Cardiac muscle cell (in vitro differentiated cells and primary cell): ENCODE measurements at places on chromosomes 11 and 22. TPM values are rescaled to one million over a fixed set of nuclear protein-coding genes. Genes with fewer than 3 reads are reported as not detected.

The CYP2D6 gene
- 0.14 and 2.2 TPM in 2 replicates for total RNA-seq

The DRICH1 gene
- not detected in 2 replicates for total RNA-seq

The BTG4 gene
- not detected in 2 replicates for total RNA-seq

The HORMAD2 gene
- not detected in 2 replicates for total RNA-seq

The TMEM45B gene
- 0.18 and 0.33 TPM in 2 replicates for total RNA-seq

The HTR3A gene
- total RNA-seq, result 0.24 TPM in 1 of 2 replicates, not detected in the other

The ABTB2 gene
- total RNA-seq, result 32.7 and 61.3 TPM in 2 replicates

The OR2AT4 gene
- total RNA-seq, result not detected in 2 replicates

The SEPTIN3 gene
- total RNA-seq, result 3.6 and 3.9 TPM in 2 replicates

The BARX2 gene
- 0.11 and 0.36 TPM in 2 replicates for total RNA-seq

The CD3G gene
- total RNA-seq, result not detected in 2 replicates

The PANX3 gene
- total RNA-seq, result not detected in 2 replicates

The UBQLN3 gene
- 0.81 and 1.9 TPM in 2 replicates for total RNA-seq

The FAM83F gene
- 0.18 and 0.46 TPM in 2 replicates for total RNA-seq

The PATE4 gene
- total RNA-seq, result not detected in 2 replicates

The GLB1L3 gene
- not detected in 2 replicates for total RNA-seq

The CNGA4 gene
- total RNA-seq, result 0.32 and 0.83 TPM in 2 replicates

The BAIAP2L2 gene
- 2.3 and 2.8 TPM in 2 replicates for total RNA-seq

The PATE2 gene
- 0.11 TPM in 1 of 2 replicates, not detected in the other for total RNA-seq

DNA sequence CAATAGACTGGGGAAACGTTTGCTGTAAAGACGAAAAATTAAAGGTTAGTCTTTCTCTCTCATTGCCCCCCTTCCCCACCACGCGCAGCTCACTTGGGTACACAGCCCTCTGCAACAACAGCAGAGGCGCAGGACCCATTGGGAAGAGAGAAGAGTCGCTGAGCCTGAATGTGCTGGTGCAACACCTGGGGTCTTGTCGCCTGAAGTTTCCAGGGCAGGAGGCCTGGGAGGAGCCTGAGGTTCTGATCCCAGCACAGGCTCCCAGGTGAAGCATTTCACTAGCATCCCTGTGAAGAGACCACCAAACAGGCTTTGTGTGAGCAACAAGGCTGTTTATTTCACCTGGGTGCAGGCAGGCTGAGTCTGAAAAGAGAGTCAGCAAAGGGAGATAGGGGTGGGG, 116.2 kb upstream of the NTM start:
- DNase-seq, result no peak

GRCh38 chr22:35683560-35683959, 34.1 kb upstream of the APOL5 start:
- no peak for DNase-seq

DNA sequence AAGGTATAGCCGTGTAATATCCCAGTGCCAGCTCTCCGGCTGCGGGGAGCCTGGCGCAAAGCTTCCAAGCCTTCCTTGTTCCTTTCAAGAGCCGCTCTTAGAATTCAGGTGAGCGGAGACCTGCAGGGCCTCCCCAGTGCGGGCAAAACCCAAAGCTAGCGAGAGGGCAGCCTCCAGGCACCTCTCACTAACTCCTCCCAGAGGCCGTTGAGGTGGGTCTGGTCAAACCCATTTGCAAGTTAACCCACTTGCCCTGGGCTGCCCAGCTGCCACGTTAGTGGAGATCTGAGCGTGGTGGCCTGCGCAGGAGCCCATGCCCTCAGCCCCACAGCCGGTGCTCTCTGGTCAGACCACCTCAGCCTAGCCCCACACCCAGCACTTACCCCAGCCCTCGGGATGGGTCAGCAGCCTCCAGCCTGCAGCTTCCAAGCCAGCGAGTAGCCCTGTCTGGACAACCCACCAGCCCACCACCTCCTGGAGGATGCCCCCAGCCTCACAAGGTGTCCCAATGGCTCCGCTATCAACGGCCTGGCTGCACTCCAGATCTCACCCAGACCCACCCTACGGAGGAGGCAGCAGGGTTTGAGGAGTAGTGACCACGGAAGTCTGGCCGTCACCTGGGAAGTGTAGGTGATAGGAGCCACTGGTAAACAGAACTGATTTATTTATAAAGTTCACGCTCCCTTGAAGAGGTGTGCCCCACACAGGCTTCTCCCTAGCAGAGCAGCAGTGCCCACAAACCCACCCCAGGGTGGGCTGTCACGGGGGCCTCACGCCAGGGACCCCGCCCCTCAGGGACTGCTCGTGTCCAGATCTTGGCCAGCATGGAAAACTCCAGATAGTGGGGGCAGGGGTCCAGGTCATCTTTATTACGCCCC, 2.3 kb downstream of the ASCL2 start:
- no peak for DNase-seq

DNA sequence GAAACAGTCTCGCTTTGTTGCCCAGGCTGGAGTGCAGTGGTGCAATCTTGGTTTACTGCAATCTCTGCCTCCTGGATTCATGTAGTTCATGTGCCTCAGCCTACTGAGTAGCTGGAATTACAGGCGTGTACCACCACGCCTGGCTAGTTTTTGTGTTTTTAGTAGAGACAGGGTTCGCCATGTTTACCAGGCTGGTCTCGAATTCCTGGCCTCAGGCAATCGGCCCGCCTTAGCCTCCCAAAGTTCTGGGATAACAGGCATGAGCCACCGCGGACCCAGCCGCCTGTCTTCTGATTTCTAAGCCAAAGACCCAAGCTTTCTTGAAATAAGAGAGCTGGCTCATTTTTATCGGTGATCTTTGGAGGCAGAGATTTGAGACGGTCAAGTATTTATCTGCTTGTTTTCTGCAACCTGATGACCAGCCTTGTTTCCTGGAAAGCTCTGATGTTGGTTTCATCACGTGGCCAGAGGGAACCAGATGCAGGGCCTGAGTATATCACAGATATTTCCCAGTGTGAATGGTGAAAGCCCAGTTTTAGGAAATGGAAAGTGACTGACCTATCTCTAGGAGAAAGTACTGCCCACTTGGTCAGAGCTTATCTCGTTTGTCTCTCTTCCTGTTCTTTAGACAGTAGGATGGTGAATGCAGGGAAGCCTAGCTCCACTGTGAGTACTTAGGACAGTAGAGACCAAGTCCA, 5.7 kb upstream of the SIDT2 start:
- peak; percentile 87 for DNase-seq

- no peak for DNase-seq
Observed at GRCh38 chr11:72823105-72823804, 9.0 kb downstream of the ATG16L2 start.

DNA sequence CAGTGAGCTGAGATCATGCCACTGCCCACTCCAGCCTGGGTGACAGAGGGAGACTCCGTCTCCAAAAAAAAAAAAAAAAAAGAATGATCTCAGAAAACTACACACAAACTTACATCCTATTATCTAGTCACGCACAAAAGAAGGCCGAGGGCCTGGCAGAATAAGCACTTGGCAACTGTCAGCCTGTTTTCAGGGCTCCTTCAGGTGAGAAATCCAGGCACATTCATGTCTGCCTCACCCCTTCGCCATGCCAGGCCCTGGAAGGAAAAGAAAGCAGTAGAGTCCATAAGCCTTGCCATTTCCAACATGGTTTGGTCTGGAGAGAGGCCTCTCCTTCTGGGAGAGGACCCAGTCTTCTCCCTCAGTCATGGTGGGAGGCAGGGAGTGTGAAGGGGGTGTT, 30.9 kb downstream of the C11orf58 start:
- no peak for DNase-seq

GRCh38 chr11:131056036-131056435, 139.8 kb upstream of the SNX19 start:
- DNase-seq, result no peak

DNA sequence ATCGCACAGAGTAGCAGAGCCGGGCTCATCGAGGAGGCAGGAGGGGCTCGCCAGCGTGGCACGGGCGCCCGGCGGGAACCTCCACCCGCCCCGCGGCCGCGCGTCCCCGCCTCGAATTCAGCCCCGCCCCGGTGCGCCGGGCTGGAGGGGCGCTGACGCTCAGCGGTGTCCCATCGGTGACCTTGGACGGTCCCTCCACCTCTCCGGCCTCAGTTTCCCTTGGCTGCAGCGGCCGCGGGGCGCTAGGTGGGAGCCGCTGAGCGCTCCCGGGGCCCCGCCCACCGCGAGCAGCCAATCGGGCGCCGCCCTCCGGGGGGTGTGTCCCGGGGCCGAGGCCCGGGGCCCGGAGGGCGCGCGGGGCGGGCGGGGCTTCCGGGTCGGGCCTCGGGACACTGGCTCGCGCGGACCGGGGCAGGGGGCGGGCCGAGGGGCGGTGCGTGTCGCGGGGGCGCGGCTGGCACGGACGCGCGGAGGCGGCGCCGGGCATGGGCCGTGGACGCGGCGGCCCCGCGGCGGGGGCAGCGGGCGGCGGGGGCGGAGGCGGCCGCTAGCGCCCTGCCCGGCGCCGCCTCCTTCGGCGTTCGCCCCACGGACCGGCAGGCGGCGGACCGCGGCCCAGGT, at the start of gene PPARA:
PPARA (plus strand) TSS at position 493 of the 621 bp plus-strand sequence. CDS start 47,858 bp downstream, outside the sequence.
- peak; percentile 93 for DNase-seq

DNA sequence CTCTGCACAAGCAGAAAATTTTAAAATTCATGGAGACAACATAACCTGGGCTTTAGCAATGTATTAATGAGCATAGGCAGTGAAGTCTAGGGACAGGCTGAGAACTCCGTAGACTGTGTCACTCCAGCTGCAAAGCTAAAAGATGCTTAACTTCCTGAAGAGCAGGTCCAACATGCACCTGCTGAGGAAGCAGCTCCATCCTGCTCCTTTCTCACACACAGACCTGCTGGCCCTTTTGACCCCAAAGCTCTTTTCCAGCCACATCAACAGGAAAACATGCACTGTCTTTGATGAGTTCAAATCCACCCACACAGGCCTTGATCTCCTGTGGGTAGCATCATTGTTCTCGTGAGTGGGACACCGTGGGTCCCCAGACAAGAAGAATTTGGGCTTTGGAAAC, 36.0 kb downstream of the SYN3 start:
- DNase-seq, result no peak

DNA sequence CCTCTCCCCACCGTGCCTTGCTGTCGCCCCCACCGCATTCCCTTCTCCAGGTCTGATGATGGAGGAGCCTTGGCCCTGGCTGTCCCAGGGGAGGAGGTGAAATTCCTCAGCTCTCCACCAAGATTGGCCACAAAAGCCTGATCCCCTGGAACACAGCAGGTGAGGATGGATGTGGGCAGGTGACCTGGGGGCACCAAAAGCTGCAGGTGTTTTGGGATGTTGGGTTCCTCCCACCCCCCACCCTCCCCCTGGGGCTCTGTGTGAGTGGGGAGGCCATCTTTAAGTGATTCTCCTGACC, 639 bp downstream of the TRIOBP start:
- DNase-seq, result no peak

DNA sequence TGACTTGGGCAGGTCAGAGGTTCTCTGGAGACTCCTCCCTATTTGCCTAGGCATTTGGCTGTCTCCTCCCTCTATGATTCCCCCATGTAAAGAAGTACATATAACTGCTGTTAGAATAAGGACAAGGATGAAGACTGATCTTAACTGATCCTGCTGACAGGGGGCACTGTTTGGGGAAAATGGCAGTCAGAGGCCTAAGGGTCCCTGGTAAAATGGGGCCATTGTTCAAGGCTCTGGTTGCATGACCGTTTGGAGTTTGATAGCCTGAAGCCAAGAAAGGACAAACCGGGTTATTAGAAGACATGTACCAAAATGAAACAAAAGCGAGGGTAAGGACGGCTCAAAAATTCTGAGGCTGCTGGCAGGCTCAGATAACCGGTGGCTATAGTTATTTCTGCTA, 712.2 kb downstream of the NTM start:
- no peak for DNase-seq

DNA sequence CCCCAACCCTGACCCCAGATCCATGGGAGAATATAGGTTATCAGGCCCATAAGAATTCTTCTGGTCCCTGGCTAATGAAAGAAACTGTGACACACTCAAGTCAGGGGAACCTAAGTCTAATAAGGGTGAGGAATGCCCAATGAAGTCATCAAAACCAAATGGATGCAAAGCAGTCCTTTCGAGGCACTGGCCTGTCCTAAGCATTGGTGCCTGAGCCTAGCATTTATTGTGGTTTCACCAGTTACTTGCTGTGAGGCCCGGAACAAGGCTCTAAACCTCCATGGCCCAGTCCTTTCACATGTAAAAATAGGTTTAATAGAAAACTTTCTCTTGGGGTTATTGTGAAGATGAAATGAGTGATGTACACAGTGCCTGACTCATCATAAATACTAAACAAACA, 712.6 kb downstream of the DLG2 start:
- DNase-seq, result no peak

DNA sequence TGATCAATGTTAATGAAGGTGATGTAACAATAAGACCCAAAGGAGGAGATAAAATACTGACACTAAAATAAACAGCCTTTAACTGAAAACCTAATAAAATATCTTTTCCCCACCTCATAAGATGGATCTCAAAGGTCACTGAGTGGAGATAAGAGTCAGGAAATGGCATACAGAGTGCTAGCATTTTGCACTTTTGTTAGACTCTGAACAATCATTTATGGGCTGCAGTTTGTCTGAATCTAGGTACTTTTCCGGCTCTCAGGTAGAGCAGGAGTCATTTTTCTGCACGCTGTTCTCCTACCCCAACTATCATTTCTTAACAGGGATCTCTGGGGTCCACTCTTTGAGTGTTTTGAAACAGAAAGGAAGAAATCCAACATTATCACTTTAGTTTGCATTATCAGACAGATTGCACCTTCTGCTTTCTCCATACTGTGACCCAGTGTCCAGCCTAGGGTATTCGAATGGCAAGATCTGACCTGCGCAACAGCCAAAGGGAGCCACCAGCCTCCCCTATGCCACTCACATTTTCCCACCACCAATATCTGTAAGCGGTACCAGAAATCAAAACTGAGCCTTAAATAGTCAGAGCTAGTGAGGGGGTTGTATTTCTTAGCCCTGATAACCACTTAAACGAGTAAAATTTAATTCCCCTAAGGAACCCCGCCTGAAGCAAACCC, 863 bp downstream of the SIAE start:
- no peak for DNase-seq

DNA sequence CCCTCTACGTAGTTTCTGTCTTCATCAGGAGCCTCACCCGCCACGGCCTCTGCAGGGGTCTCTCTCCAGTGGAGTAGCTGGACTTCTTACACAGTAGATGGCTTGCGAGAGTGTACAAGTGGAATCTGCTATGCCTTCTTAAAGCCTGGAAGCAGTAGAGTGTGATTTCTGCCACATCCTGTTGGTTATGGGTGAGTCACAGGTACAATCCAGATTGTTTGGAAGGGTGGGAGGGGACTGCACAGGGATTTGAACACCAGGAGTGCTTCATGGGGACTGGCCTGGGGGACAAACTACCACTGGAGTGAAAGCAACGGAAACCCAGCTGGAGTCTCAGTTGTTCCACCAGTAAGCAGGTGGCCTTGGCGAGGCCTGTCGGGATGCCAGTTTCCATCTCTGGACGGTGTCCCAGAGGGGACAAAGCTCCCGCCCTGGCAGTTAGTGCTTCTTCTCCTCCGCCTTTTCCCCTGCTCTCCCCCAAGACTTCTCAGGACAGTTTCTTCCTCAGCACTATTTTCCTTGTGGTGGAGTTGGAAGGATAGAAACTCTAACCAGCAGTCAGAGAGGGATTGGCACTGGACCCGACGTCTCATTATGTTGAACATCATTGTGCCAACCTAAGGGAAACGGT, 85.0 kb upstream of the RCN1 start:
- no peak for DNase-seq

- DNase-seq, result peak; percentile 77
Observed at GRCh38 chr11:47213950-47214565, 716 bp upstream of the DDB2 start.

- DNase-seq, result peak; percentile 90
Observed at GRCh38 chr22:32985899-32986765, 72.0 kb downstream of the SYN3 start.
